Type B pancreatic cell (in vitro differentiated cells): ENCODE measurements at places on chromosomes 12 and 14.
A peak's percentile ranks its signal among the peaks of the same experiment; 100 is the strongest.

DNA sequence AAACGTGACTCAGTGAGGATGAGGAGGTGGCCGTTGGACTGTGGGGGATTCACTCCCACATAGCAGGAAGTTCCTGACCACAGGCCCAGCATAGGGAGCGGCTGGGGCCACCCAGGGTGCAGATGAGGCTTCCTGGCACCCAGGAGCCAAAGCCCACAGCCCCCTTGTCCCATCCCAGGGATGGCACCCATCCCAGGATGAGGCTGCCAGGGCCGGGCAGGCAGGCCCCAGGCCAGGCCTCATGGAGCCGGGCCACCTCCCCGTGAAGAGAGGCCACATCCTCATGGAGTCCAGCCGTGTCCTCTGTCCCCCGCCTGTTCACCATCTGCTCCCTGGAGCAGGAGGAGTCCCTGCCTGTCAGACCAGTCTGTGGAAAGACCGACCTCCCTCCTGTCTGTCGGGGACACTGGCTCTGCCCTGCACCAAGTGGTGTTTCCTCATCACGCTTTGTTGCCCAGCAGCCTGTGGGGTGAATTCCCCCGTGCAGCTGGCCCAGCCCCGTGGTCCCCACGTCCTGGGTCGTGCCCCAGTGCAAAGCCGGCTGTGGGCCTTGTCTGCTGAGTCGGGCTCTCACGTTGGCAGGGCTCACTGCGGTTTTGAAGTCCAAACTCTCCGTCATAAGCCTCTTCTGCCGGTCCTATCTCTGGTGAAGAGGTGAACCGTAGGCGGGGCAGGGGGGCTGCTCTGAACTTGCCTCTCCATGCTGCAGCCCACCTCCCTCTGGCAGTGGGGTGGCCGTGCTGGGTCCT lies 24.5 kb downstream of the MMP17 start:
- no peak for DNase-seq

GRCh38 chr14:102500158-102500662 lies 9.4 kb downstream of the ANKRD9 start:
- DNase-seq = no peak

DNA sequence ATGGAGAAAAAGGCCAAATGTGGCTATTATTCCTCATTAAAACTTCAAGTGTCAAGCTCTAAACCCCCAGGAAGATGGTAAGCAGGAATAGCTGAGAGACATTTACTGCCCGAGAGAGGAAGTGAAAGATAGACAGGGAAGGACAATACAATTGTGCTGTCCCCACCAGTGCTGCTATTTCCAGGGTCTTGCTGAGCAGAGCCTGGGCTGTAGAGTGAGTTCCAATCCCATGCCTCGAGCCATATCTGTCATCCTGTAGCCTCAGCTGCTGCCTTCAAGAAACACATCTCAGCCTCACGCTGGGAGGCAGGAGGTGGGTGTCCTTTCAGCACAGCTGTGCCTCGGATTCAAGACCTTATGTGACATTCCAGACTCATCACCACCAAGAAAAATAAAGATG lies 114.0 kb downstream of the RPAP3 start:
- no peak for DNase-seq

- DNase-seq = no peak
Measured at GRCh38 chr12:46557539-46558373, 185.2 kb upstream of the SLC38A2 start.

- DNase-seq = no peak
Measured at GRCh38 chr12:4978737-4979136, 64.9 kb upstream of the KCNA5 start.

DNA sequence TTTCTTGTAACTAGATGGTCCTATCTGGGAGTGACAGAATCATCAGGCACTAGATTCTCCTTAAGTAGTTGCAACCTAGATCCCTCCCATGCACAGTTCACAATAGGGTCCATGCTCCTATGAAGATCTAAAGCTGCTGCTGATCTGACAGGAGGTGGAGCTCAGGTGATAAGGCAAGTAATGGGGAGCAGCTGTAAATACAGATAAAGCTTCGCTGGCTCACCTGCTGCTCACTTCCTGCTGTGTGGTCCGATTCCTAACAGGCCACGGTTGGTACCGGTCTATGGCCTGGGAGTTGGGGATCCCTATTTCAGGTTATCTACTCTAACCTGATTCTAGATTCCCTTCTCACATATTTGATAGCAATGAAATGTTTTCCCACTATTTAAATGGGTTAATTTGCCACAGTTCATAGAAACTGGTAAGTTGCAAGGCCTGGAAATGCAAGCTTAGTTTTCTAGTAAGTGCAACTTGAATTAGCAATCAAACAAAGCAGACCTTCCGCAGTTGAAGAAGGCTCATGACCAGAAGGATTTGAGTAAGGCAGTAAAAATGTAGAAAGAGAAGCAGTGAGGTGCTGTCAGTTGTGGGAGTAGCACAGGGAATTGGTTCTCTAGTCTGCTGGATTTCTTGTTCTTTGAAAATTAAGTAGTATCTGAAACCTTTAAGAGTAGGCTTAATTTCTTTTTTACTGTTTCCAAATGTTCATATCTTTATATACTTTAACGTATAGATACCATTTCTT lies 332.3 kb downstream of the EGLN3 start:
- DNase-seq = no peak

GRCh38 chr12:68863109-68863770 lies 55.3 kb downstream of the MDM2 start:
- no peak for DNase-seq

DNA sequence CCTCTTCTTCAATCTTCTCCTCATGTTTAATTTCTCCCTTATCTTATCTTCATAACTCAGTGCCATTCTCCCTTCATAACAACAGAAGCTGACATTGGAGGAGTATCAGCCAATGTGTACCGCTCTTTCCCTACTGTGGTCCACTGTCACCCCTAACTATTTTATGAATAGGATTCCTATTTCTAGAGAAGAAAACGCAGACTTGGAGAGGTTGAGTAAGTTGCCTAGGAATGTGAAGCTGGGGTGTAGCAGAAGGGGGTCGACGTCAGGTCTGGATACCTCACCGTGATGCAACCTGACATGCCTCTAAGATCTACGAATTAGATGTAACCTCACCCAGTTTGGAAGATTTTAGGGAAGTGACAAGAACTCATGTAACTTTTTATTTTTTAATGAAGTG lies 17.1 kb downstream of the LMO3 start:
- no peak for DNase-seq

GRCh38 chr12:128381946-128382345 lies 115.0 kb downstream of the TMEM132C start:
- DNase-seq = no peak

- DNase-seq = peak; percentile 97
Measured at GRCh38 chr12:55973599-55974307, at the start of gene RAB5B. TSS of gene RAB5B (plus strand) at chr12:55974078. CDS start at chr12:55986961, 12,883 bp downstream.

DNA sequence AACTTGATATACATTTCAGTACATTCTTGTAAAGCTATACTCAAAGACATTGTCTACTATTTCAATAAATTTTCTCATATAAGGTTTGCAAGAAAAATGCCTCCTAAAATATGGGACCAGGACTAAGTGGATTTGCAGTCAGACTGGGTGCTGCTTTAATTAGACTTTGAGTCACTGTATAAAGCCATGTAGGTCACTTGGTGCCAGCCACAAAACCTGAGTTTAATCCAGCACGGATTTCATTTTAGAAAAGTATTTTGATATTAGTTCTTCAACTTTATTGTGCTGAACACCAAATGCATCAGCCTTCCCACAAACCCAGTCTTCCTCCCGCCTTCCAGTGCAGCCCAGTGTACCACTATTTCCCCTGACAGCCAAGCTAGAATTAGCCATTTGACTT lies 9.9 kb upstream of the NID2 start:
- no peak for DNase-seq
